Activated B cell treated with CpG ODN at 0.5 μM for 24 hours (primary cell): ENCODE measurements at places on chromosomes 1 and 21. TPM values are rescaled to one million over a fixed set of nuclear protein-coding genes. Genes with fewer than 3 reads are reported as not detected.

GRCh38 chr1:91798740-91799139 lies 87.2 kb downstream of the TGFBR3 start:
- no peaks in the 10 kb centered on the region for H3K36me3 ChIP-seq
- H3K27me3 ChIP-seq = no peaks in the 10 kb centered on the region
- peaks cover 3% of the 10 kb centered on the region for H3K4me1 ChIP-seq
- H3K27ac ChIP-seq = no peak overlapping the region
- no peak for DNase-seq

- DNase-seq = no peak
- H3K27me3 ChIP-seq = no peaks in the 10 kb centered on the region
- peaks cover 8% of the 10 kb centered on the region for H3K36me3 ChIP-seq
- no peak overlapping the region for H3K27ac ChIP-seq
- H3K4me1 ChIP-seq = no peaks in the 10 kb centered on the region
These were observed 90.4 kb downstream of the BACH1 start for GRCh38 chr21:29389136-29389535.

- H3K27me3 ChIP-seq = no peaks in the 10 kb centered on the region
- H3K27ac ChIP-seq = no peak overlapping the region
- no peak overlapping the region for H3K4me3 ChIP-seq
- H3K4me1 ChIP-seq = no peaks in the 10 kb centered on the region
- H3K36me3 ChIP-seq = no peaks in the 10 kb centered on the region
- DNase-seq = no peak
These were observed 59.6 kb downstream of the ATP6V1G3 start for GRCh38 chr1:198480876-198481275.

GRCh38 chr1:37458551-37458950 lies 15.8 kb upstream of the ZC3H12A start:
- H3K4me3 ChIP-seq = no peak overlapping the region
- H3K27ac ChIP-seq = no peak overlapping the region
- no peak for DNase-seq
- no peaks in the 10 kb centered on the region for H3K36me3 ChIP-seq
- peaks cover 5% of the 10 kb centered on the region for H3K4me1 ChIP-seq
- H3K27me3 ChIP-seq = no peaks in the 10 kb centered on the region

DNA sequence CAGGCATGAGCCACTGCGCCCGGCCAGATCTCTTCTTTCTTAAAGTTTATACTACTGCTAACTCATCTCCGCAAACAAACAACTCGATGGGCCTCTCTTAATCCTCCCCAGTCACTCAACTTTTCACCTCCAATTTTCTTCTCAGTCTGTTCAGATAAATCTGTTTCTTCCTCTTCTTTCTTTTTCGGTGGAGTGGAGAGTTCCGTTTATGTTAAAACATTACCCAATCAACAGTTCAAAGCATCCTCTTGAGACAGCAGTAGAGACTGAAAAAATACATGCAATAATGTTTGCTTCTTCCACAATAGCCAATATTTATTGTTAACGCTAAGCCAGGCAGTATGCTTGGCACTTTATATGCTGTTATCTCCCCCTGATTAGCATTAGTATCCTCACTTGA lies 1.4 kb upstream of the ANKRD13C start:
- H3K4me1 ChIP-seq = peaks cover 35% of the 10 kb centered on the region
- H3K36me3 ChIP-seq = peaks cover 20% of the 10 kb centered on the region
- no peaks in the 10 kb centered on the region for H3K27me3 ChIP-seq

Gene SH3BGR
- 0.33 and 1.2 TPM in 2 replicates for total RNA-seq

DNA sequence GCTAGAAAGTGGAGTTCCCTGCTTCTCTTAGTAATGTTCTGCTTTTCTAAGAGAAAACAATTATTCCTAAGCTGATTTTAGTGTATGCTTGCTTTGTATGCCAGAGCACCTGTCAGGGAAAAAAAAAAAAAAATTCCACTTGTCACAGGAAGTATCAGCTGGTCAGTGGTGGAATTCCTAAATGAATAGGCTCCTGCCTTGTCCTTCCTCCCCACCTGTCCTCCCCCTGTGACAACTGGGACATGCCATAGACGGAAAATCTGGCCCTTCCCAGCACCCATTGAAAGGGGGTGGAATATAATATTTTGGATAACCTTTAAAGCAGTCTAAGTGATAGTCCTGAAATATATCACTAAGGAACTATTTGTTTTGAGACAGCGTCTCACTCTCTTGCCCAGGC lies 10.8 kb downstream of the FNDC5 start:
- no peak overlapping the region for H3K4me3 ChIP-seq
- H3K27me3 ChIP-seq = no peaks in the 10 kb centered on the region
- H3K36me3 ChIP-seq = peaks cover 70% of the 10 kb centered on the region
- no peak overlapping the region for H3K27ac ChIP-seq

DNA sequence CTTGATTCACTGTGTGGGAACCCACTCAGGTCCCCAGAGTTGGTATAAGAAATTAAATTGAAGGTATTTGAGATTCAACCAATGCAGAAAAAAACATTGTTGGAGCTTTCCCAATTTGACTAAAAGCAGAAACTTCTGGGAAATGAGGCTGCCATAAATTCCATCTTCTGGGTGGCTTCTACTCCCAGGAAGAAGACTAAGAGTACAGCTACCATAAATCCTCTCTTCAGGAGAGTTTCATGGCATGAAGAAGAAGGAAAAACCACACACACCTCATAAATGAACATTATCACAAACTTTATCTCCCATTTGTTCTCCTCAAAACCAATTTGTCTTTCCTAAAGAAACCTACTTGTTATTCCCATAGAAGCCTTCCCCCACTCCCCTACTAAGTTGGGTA lies 283.9 kb downstream of the DPYD start:
- no peaks in the 10 kb centered on the region for H3K36me3 ChIP-seq
- no peaks in the 10 kb centered on the region for H3K27me3 ChIP-seq
- no peaks in the 10 kb centered on the region for H3K4me1 ChIP-seq
- no peak for DNase-seq

Gene VWA5B1
- not detected in 2 replicates for total RNA-seq

DNA sequence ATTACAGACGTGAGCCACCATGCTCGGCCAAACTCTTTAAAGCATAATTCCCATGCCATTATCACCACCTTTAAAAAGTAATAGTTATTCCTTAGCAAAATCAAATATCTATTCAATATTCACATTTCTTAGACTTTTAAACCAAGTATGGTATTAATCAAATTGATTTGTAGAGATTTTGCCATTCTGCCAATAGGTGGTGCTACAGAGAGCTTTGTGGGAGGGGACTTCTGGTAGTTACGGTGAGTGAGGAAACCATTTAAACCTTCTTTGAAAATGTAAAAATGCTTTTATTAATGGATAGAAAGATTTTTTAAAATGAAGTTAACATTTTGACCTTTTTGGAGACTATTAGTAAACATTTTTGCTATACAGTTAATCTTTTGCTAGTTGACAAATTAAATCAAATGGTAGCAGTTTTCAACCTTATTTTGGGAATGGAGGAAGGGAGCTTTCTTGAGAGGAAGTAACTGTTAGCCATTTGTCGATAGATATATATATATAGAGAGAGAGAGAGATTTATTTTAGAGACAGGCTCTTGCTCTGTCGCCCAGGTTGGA lies 19.3 kb downstream of the IARS2 start:
- no peak overlapping the region for H3K27ac ChIP-seq
- H3K4me3 ChIP-seq = peak overlapping the region; percentile 25
- H3K27me3 ChIP-seq = no peaks in the 10 kb centered on the region
- peaks cover 6% of the 10 kb centered on the region for H3K4me1 ChIP-seq
- peaks cover 69% of the 10 kb centered on the region for H3K36me3 ChIP-seq

DNA sequence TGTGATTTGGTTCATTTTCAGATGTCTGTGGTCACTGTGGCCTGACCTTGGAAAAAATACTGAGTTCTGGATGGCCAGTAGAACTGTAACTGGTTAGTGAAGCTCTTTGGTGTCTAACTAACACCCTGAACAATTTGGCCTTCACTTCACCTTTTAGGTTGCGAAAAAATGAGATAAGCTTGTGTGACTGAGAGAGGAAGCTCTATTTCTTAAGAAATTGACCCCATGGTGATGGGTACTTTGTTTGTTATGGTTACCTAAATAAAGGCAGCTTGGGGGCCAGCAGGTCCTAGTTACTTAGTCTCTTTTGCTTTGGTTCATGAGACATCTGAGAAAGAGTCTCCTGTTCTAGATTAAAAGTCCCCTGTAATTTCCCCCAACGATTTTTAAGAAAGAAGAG lies 181.6 kb downstream of the ZNF326 start:
- no peaks in the 10 kb centered on the region for H3K36me3 ChIP-seq
- DNase-seq = no peak
- no peaks in the 10 kb centered on the region for H3K4me1 ChIP-seq

GRCh38 chr1:113242481-113242880 lies 147.8 kb upstream of the MAGI3 start:
- no peak for DNase-seq
- no peaks in the 10 kb centered on the region for H3K36me3 ChIP-seq
- no peaks in the 10 kb centered on the region for H3K4me1 ChIP-seq
- no peak overlapping the region for H3K27ac ChIP-seq
- peaks cover 13% of the 10 kb centered on the region for H3K27me3 ChIP-seq

Gene UCK2
- total RNA-seq = 19.6 and 22.8 TPM in 2 replicates

DNA sequence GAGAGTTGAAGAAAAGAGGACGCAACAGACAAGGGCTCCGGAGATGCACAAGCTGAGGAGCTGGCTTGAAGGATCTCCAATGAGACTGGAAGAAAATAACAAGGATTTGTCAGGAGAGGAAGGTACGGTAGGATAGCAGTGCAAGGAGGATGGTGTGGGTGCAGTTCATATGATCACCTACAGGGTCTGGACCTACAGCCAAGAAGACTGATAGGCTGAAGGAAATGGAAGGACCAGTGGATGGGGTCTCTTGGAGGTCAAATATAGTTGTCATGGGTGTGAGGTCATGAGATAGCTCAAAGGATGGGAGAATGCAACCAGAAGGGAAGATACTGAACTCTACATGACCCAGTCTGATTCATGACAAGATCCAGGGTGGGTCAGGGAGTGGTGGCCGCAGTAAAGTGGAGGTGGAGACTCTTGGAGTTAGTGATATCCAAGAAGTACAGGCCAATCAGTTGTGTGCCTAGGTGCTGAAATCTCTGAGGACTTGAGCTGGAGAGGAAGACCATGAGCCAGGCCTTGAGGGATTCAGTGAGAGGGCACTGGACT lies 15.3 kb upstream of the KANK4 start:
- H3K4me3 ChIP-seq = no peak overlapping the region
- DNase-seq = no peak
- H3K36me3 ChIP-seq = no peaks in the 10 kb centered on the region
- H3K4me1 ChIP-seq = no peaks in the 10 kb centered on the region
- H3K27ac ChIP-seq = no peak overlapping the region
- no peaks in the 10 kb centered on the region for H3K27me3 ChIP-seq

Gene FAM3B
- total RNA-seq = not detected in 2 replicates

- no peaks in the 10 kb centered on the region for H3K36me3 ChIP-seq
- no peak overlapping the region for H3K4me3 ChIP-seq
- H3K27me3 ChIP-seq = no peaks in the 10 kb centered on the region
- no peak overlapping the region for H3K27ac ChIP-seq
- H3K4me1 ChIP-seq = no peaks in the 10 kb centered on the region
- no peak for DNase-seq
These were observed 56.7 kb upstream of the B3GALT5 start for GRCh38 chr21:39555911-39556590.

DNA sequence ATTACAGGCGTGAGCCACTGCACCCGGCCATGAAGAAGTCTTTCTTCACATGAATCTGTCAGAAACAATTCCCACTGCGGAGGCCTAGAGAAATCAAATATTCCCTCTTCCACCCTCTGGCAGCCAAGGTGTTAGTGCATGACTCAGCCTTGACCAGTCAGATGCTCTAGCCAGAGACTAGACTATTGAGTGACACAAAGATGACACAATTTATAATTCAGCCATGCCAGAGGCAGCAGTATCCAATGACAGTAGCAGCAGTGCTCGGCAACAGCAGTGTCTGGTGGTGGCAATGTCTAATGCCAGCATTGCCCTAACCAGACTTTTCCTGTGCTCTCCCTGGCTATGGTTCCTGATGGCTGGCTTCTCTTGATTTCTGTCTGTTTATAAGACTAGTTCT lies 8.7 kb downstream of the CTXND2 start:
- no peak overlapping the region for H3K4me3 ChIP-seq
- no peak overlapping the region for H3K27ac ChIP-seq
- no peak for DNase-seq
- H3K36me3 ChIP-seq = no peaks in the 10 kb centered on the region
- peaks cover 10% of the 10 kb centered on the region for H3K4me1 ChIP-seq

DNA sequence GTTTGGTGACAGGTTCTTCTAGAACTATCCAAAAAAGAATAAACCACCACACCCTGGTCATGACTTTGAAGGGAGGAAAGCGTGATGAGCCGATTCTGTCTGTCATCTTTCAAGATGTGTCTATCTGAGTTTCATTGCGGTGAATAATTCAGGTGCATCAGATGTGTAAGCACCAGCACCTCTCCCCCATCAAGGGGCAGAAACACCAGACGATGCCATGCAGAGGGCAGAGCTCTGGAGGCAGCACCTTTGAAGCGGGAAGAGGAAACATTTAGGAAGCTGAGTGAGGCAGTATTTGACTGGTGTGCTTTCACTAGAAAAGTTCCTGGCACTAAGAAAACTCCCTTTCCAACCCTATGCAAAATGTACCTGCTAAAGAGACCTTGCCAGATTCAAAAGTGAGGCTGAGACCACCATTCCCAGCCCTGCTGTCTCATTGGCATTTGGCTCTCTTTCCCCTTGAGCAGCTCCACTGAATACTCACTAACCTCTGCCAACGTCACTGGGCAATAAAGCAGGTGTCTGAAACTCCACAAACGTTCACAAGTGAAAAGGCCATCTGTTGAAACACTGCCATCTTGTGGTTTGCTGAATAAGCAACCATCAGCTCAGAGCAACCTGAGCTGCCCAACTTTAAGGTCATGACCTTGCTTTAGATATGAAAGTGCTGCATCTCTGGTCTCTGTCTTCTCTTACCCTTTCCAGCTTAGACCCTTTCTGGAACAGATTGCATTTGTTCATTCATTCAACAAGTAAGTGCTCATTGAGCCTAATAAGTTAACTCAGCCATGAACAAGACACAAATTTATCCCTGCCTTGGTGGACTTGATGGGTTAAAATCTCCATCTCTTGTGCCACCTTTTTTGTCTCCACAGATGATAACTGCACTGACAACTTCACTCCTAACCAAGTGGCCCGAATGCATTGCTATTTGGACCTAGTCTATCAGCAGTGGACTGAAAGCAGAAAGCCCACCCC lies 228.6 kb downstream of the PAPPA2 start:
- peaks cover 7% of the 10 kb centered on the region for H3K27me3 ChIP-seq
- H3K36me3 ChIP-seq = no peaks in the 10 kb centered on the region
- H3K27ac ChIP-seq = no peak overlapping the region
- no peaks in the 10 kb centered on the region for H3K4me1 ChIP-seq
- no peak for DNase-seq

Gene RORC
- total RNA-seq = 0.09 TPM in 1 of 2 replicates, not detected in the other
